Aorta (tissue), 5 donors: ENCODE measurements at places on chromosomes 13 and 19. TPM values are rescaled to one million over a fixed set of nuclear protein-coding genes. Genes with fewer than 3 reads are reported as not detected.

DCT gene
- 0.54 TPM for total RNA-seq

DNA sequence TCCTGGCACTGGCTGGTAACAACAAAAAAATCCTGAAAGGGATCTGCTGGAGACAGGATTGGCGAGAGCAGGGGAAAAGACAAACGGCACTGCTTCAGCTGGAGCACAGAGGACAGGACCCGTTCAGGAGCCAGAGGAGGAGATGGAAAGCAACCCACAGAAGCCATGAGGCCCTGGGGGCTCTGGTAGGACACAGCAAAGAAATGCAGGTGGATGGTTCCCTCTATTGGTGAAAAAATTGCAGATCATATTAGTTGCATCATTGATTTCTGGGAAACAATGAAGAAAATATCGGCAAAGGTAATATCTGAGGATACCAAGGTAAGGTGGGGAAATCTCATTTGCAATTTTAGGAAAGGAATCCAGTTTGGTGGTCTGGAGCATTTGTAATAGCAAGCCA lies 25.7 kb upstream of the TPP2 start:
- no peak for DNase-seq

DNA sequence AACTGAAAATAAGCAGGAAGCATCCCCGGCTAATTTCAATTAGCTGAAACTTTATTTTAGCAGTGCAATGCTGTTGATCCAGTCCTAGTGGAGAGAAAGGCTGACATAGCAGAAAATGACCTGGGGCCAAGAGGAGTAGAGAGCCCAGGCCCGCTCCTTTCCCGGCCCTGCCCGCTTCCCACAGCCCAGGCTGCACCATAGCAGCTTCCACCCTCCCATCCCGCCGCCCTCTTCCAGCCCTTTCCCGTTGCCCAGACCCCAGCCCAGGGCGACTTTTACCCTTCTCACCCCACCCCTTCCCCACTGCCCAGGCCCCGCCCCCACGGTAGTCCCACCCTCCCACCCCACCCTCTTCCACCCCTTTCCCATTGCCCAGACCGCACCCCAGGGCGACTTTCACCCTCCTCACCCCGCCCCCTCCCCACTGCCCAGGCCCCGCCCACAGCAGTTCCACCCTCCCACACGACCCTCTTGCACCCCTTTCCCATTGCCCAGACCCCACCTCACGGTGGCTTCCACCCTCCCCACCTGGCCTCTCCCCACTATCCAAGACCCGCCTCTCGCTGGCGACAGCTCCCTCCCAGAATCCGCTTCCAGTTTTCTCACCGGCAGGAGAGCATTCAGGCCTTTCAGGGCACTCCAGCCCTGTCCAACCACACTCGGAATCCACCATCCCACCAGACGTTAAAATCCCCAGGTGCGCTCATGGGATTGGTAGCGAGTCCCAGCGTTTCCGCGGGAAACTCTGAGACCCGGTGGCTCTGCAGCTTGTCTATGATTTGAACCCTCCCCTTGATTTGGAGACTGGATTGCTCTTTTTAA lies 8.3 kb downstream of the ZNF160 start:
- DNase-seq, result no peak

- no peak for DNase-seq
Measured at GRCh38 chr13:108859197-108860012, 230.0 kb downstream of the MYO16 start.

DNA sequence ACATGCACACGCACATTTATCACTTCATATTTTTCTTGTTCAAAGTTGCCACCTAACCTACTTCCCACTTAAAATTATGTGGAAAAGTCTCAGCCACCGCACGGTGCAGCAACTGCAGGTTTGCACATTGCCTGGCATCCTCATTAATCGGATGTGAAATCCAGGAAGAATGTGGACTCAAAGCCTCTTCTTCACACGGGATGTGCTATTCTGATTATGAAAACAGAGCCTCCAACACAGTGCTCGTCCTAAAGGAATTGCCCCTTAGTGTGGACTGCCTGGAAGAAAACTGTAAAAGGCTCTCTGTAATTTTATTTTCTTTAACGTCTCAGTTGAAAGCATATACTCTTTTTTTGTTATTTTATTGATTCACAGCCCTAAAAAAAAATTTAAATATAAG lies 1303.5 kb downstream of the EFNB2 start:
- no peak for DNase-seq

GRCh38 chr13:104017317-104017716 lies 951.1 kb upstream of the SLC10A2 start:
- DNase-seq, result no peak
